ENCODE measurements at places on chromosomes 1 and 21.

DNA sequence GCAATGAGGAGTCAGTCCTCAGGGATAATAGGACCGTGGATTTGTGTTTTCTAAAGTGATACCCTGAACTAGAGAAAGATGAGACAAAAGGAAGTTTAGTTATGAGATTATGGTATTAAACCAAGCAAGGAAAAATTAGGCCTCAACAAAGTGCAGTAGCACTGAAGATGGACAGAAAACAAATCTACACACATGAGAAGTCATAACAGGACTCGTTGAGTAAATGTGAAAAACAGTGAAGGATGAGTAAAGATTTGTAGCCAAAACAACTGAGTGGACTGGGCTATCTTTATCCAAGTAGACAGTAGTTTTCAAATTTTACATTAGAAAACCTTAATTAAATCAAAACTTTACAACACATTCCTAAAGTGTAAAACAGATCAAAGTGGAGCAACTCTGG lies 15.0 kb downstream of the EPRS1 start:
- no peak for DNase-seq

DNA sequence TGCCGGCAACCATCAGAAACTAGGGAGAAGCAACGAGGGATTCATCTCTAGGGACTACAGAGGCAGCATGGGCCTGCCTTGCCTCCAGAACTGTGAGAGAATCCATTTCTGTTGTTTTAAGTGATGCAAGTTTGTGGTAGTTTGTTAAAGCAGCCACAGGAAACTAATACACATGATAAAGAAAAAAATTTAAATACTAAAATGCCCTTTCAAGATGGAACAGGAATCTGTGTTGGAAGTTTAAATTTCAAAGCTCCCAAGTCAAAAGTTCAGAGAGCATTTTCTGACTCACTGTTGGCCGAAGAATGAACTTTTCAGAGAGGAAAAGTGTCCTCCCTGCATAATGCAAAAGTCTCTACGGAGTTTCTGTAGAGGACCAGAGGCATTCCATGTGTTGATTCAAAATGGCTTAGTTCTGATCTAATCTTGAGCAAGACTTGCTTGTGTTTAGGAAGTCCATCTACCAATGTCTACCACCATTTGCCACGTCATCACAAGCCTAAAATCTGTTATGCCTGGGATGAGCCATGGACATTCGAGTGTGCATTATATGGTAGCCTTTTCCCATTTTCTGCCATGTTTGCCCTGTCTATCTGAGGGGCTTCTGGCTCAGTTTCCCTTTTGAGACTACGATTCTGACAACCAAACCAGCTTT lies 22.4 kb upstream of the ARHGAP29 start:
- no peak for DNase-seq

DNA sequence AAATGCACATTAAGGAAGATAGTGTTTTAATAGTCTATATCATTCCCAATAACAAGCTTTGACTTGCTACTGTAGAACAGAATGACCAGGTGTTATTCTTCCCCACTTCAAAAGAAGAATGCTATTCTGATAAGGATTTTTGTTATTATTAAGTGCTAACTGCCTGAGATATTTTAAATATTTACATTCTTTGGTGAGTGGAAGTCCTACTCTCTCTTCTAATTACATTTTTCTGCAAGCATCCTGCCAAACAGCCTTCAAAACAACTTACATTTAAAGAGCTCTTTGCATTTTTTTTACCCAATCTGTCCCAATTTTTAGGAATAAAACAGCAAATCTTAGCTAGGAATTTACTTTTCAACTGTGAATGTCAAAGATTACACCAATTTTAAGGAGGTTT lies 23.5 kb upstream of the SYDE2 start:
- DNase-seq, result no peak

GRCh38 chr1:70441392-70442035 lies 30.4 kb downstream of the CTH start:
- no peak for DNase-seq

GRCh38 chr1:65985393-65986066 lies 192.8 kb downstream of the PDE4B start:
- no peak for DNase-seq

GRCh38 chr21:33231526-33231925 lies 1.8 kb downstream of the IFNAR2 start:
- DNase-seq, result no peak

- DNase-seq, result no peak
Observed at GRCh38 chr1:82388679-82389078, 587.9 kb downstream of the ADGRL2 start.

DNA sequence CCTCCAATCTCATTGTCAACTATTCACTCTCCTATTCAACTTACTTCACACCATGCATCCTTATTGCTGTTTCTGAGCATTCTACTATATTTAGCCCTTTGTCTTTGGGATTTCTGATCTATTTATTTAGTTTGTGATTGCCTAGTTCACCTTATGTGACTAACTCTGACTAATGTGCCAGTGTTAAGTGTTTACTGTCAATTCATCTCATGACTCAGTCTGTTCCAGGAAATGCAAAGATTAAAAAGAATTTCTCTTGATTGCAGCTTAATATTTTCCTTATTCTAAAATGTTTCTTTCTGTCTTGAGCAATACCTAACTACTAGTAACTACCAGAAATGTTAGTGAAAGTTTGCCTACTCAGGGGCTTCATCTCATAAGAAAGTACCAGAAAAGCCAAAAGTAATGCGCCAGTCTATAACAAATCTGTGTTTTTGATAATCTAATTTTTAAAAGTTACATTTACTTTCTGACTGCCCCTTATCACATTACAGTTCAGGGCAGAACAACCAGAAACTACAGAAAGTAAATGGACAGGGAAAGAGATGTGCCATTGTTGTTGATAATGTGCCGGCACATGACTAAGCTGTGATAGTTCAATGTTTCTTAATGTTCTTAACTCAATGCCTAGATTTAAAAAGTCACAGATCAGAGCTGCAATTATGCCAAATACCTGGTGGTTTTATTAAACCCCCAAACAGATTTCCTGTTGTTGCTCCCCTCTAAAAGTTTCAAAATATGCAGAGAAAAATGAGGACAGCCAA lies 556.5 kb downstream of the PTBP2 start:
- DNase-seq, result no peak

- DNase-seq, result no peak
Observed at GRCh38 chr1:228156941-228157728, 7.4 kb downstream of the GJC2 start.

DNA sequence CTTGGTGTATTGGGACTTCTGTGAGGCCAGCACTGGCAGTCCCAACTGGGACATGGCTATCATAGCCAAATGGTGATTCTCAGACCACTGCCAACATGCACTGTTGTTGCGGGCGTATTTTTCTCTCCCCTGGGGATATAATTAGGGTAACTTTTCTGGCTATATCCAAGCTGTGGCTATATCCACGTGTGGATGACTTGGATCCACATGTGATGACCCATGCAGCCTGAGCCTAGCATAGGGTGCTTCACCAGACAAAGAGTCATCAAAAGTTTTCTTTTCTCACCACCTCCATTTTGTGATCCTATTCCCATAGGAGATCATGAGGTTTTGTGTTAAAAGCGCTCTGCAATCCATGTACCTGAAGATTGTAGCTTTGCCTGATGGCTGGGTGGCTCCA lies 51.2 kb upstream of the CSF3R start:
- no peak for DNase-seq

GRCh38 chr1:86263101-86263500 lies 106.5 kb upstream of the COL24A1 start:
- no peak for DNase-seq

- no peak for DNase-seq
Observed at GRCh38 chr1:76054359-76054758, 20.2 kb upstream of the ST6GALNAC3 start.

DNA sequence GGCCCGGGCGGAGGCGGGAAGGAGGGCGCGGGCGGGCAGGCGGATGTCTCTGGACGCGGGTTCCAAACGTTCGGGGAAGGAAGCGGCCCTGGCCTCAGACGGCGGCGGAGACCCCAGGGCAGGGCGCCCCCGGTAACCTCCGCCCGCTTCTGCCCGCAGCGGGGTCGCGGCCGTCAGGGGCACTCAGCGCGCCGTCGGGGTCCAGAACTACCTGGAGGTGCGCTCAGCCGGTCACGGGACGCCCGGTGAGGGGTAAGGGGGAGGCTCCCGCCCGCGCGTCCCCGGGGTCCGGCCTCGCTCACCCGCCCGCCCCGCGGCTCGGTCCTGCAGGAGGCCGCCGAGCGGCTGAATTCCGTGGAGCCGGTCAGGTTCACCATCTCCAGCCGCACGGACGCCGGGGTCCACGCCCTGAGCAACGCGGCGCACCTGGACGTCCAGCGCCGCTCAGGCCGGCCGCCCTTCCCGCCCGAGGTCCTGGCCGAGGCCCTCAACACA lies 406 bp downstream of the PUSL1 start:
- DNase-seq, result no peak

DNA sequence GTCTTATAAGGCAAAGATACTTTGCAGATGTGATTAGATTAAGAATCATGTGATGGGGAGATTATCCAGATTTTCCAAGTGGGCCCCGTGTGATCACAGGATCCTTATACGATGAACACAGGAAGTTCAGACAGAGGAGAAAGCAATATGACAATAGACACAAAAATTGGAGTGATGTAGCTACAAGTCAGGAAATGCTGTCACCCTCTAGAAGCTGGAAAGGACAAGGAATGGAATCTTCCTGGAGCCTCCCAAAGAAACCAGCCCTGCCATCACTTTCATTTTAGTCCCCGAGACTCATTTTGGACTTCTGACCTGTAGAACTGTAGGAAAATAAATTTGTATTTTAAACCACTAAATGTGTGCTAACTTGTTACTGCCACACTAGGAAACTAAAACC lies 61.9 kb upstream of the C1orf21 start:
- no peak for DNase-seq

- no peak for DNase-seq
Observed at GRCh38 chr1:50787266-50787665, 172.8 kb downstream of the FAF1 start.

DNA sequence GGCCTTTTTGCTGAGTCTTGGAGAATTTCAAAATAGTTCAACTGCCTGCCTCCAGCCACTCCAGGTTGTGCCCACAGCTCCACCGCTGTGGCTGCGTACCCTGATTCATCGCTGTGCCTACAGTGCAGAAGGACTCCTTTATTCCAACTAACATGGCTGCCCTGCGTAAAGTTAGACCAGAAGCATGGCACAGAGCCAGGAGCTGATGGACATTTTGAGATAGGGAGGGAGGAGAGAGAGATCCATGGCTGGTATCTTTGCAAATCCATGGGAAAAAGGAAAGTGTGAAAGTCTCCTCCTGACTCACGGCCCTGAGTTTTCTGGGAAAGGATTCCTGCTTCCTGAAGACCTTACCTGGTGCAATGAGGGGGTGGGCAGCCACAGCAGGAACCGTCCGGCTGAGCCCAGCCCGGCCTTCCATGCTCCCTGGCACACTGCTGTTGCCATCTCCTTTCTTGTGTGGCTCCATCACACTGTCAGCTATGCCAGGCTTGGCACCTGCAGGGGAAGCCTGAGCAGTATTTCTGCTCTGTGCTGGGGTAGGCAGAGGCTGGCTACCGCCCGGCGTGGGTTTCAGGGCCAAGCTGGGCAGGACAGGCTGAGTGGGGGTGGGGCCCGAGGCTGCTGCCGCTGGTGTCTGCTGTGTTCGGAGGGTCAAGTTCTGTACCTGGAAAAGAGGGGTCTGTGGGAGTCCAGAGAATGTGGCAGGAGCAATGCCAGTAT lies 46.0 kb upstream of the A3GALT2 start:
- DNase-seq, result no peak

- no peak for DNase-seq
Observed at GRCh38 chr1:23930270-23930669, 17.1 kb upstream of the CNR2 start.

- no peak for DNase-seq
Observed at GRCh38 chr1:244963231-244963826, 99.0 kb upstream of the HNRNPU start.

GRCh38 chr1:2799811-2800663 lies 1.5 kb downstream of the TTC34 start:
- DNase-seq, result no peak

DNA sequence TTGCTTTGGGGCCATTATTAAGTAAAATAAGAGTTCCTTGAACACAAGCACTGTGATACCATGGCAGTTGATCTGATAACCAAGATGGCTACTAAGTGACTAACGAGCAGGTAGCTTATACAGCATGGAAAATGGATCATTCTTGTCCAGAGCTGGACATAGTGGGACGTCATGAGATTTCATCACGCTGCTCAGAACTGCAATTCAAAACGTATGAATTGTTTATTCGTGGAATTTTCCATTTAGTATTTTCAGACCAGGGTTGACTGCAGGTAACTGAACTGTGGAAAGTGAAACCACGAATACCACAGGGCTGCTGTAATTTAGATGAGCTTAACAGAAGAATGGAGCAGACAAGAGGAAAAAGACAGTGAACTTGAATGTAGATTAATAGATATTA lies 38.9 kb downstream of the CCDC18 start:
- DNase-seq, result no peak

DNA sequence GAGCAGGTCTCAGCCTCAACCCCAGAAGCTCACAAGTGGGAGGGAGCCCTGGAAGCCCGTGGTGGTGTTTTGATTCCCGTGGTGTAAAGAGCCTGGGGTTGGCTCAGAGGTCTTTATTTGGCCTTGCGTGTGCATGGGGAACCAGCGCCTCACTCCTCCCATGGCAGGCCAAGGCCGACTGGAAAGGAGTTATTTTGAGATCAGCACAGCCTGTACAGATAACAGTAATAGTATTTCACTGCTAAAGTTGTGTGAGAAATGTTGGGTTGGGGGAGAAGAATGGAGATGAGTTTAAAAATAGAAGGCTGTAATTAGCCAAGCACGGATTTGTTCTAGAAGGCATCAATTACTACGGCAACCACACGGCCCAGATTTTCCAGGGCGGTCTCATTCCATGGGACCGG lies 186.5 kb downstream of the DYRK1A start:
- no peak for DNase-seq

GRCh38 chr21:40516335-40516734 lies 330.6 kb downstream of the DSCAM start:
- DNase-seq, result no peak

All from activated T-cell treated with anti-CD3 and anti-CD28 coated beads for 4 hours (primary cell).